ENCODE measurements at places on chromosomes 5 and 9.

- no peak for DNase-seq
Measured at GRCh38 chr5:22736443-22737003, 116.6 kb downstream of the CDH12 start.

DNA sequence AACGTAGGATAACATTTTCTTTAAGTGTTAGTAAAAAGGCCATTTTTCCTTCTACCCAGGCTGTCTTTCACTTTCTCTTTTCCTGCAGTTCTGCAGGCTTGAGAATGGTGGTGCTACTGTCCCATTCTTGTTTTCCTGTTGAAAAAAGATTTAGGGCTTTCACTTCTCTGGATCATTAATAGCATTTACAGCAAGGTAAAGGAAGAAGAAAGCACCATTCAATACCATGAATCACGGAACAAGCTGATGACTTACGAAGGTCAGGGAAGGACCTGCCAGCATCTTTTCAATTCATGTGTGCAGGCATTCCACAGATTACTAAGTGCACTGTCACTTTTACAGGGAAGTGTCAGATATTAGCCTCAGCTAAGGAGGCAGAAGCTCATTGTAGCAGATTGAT, 292.8 kb downstream of the YTHDC2 start:
- peak; percentile 3 for DNase-seq

GRCh38 chr9:132548751-132549640, 33.4 kb upstream of the BARHL1 start:
- no peak for DNase-seq

DNA sequence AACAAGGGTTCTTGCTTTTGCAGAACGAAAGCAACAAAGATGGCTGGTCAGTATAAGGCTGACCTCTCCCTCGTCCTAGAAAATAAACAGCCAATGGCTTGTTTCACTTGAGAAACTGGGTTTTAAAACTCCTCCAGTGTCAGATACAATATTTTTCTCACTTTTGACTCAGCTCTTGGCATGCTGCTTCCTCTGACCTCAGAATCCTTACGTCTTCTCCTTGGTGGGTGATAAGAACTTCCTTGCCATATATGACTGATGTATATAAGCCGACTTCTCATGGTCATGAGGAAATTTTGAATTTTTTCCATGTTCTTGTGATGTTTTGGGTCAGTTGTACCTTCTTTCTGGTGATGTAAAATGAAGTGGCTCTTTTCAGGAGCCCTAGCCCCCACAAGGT, 3.8 kb downstream of the ZNF618 start:
- no peak for DNase-seq

- no peak for DNase-seq
Measured at GRCh38 chr9:126388964-126389708, 62.5 kb downstream of the MVB12B start.

DNA sequence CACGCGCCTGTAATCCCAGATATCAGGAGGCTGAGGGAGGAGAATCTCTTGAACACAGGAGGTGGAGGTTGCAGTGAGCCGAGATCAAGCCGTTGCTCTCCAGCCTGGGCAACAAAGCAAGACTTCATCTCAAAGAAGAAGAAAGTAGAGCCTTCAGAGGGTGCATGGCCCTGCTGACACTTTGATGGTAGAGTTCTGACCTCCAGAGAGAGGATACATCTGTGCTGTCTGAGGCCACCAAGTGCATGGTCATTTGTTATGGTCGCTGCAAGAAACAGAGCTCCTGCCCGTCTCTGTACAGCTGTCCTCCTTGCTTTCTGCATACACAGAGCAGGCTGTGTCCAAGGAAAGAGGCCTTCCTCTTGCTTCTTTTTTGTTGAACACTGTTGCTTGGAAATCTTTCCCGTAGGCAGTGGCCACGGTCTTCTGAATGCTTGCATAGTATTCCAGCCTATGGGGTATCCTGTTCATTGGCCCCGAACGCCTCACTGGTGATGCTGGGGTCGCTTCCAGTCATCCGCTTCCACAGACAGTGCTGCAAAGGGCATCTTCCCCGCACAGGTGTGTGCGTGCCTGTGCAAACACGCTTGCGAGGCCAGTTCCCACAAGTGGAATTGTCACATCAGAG, 36.8 kb upstream of the UNC5A start:
- DNase-seq: no peak

GRCh38 chr5:113195771-113196170, 219.2 kb downstream of the DCP2 start:
- DNase-seq: no peak

DNA sequence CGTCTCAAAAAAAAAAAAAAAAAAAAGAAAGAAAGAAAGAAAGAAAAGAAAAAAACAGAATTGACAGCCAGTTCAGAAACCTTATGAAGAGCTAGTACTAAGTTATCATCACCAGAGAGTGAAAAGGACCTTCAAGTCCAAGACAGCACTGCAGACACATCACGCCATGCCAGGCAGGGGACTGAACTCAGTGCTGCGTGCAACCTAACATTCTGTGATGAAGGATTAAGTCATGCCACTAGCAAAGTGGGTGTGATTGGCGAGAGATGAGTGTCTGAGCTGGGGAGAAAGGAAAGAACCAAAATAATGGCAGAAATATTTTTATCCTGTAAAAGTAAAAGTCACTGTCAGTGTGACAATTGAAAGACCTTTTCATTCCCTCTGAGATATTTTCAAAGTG, 54.7 kb downstream of the MAP1B start:
- no peak for DNase-seq

- DNase-seq: no peak
Measured at GRCh38 chr5:158843305-158843704, 256.4 kb downstream of the EBF1 start.

DNA sequence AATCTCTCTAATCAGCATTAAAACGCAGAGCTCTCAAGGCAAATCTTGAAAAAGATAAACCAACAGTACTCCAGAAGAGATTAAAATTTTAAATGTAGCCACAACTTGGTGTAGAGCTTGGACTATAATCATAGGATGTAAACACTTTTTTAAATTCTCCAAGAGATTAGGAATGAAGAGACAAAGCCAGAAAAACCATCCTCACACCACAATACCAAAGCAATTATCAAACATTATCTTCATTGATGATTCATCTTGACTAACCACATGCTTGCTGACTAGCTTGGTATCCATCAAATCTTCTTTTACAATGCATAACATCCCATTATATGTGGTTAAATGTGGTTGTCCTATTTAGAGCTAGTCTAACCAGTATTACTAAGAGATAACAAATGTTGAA, 815.1 kb downstream of the TLE1 start:
- DNase-seq: peak; percentile 93

DNA sequence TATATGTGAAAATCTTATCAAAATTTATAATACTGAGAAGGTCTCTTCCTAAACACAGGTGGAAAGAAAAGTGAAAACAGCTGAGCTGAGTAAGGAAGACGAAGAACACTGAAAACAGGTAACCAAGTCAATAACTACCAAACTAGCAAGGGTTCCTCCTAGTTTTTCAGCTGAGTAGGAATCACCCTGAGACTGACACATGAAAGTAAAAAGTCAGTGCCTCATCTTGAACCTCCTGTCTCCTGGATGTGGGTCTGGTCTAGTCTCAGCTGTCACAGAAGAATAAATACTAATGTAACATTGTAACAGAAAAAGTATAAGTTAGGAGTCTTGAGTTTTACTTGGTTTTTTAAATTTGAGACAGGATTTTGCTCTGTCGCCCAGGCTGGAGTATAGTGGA, 121.0 kb downstream of the MEF2C start:
- no peak for DNase-seq

- DNase-seq: no peak
Measured at GRCh38 chr5:81633891-81634290, 117.0 kb downstream of the SSBP2 start.

DNA sequence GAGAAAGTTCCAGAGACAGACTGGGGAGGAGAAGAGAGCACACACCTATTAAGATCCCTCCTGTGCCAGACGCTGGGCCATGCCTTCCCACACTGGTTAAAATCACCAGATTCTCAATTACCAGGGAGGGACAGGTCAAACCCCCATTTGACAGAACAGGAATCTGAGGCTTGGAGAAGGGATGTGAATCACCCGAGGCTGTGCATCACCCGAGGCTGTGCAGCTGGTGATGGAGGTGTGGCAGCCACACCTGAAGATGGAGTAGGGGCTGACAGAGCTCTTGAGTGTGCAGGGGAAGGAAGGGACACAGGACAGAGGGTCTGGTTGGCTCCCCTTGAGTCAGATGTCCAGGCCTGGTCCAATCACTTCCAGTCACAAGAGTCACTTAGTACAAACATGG, 70.6 kb downstream of the LMX1B start:
- DNase-seq: no peak

- peak; percentile 31 for DNase-seq
Measured at GRCh38 chr9:108994695-108995094, 18.6 kb downstream of the CTNNAL1 start.

DNA sequence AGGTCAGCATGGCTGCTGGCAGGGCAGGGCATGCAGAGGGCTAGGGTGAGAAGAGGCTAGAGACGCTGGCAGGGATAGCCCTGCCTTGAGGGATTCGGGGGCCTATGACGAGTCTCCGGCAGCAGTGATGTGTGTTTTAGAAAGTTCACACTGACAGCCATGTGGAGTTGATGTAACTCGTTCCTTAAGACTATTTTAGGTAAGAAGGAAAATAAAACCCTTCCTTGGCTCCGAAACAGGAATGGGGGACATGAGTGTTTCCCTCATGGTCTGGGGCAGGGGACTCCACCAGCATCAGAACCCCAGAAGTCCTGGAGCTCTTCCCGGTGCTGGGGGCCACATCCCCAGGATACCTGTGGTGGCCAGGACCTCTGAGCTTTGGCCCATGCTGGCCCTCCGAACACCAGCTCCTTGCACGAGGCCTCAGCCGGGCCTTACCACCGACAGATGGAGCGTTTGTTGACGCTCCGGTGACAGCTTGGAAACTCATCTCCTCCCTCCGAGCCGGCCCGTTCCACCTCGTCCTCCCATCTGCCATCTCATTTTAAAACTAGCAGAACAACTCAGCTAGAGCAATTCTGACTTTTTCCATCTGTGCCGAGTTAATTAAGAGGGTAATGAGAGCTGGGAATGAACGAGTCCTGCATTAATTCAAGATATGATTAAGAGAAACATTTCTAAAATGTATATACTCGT, 337.7 kb downstream of the CDK5RAP2 start:
- no peak for DNase-seq

GRCh38 chr5:142547445-142548380, 138.2 kb downstream of the FGF1 start:
- DNase-seq: no peak

- DNase-seq: no peak
Measured at GRCh38 chr9:14031810-14032209, 282.1 kb downstream of the NFIB start.

GRCh38 chr9:134005381-134005780, 13.3 kb upstream of the VAV2 start:
- no peak for DNase-seq

DNA sequence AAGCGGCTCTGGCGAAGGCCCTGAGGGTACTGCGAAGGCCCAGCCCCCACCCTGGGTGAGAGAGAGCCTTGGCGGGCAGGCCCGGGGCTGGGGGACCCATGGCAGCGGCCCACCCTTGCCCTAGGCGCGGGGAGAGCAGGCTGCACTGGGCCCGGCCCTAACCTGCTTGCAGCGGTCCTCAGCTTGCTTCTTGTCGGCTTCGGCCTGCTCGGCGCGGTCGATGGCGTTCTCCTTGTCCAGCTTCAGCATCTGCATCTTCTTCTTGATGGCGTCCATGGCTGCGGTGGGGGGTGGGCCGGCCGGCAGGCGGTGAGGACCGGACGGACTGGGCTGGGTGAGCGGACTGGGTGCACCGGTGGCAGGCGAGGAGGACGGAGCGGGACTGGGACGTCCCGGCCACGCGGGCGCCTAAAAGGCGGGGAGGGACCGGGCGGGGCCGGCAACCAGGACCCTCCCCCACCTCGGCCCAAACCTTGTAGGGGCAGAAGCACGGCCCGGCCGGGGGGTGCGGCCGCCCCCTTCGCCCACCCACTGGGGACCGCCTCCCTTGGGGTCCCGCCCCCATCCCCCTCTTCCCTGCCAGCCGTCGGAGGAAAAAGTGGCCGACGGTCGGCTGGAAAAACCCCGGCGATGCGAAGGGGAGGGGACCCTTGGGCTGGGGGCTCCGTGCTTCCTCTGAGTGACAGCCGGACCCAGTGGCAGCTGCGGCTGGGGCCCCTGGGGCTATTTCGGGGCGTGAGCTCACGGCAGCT, at the start of gene TPM2:
Gene TPM2 (minus strand): TSS at position 384 of the 752 bp plus-strand sequence. CDS start 108 bp downstream, at position 276.
- peak; percentile 91 for DNase-seq

DNA sequence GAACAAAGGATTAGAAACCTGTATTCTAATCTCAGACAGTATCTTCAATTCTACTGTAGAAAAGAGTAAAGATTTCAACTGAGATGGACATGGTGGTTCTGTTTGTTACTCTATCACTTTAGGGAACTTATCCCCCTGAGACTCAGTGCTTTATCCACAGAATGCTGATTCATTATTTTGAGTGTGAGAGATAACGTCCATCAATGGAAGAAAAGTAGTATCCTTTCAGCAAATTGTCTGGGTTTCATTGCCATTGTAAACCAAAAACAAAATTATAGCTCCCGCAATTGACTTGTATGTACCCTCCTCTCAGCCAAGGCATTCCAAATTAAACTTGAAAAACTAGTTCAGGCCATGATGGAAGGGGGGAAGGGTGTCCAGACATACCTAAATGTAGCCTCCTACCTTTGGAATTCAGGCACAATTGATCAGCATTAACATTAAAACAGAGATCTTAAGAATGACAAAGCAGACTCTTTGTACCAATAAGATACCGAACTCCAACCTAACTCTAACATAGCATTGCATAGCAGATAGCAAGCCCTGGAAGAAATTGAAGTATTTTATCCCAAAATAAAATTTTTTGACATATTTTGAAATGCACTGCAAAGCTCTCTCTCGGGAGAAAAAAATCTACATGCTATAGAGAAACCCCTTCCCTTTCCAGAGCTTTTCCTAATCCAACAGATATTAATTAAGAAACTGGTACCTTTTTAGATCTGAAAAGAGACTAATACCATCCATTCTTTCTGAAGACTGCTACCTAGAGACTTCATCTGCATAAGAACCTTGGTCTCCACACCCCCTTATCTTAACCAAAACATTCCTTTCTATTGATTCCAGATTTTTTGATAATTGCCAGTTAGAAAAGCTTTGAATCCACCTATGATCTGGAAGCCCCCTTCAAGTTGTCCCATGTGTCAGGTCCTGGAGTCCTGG, 1055.7 kb downstream of the PTPRD start:
- no peak for DNase-seq

DNA sequence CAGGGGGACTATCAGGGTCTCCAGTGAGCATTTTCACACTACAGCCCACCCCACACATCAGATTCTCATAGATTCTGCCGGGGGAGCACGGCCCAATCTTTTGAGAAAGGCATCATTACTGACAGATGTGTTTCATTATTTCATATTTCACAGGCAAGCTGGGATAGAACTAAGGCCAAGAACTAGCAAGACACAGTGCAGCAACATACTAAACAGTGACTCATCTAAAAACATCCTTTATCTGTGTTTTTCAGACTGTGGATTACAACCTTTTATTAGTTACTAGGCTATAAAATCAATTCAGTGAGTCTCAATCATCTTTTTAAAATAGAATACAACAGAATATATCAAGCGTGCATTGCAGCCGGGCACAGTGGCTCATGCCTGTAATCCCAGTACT, 59.8 kb downstream of the CPLANE1 start:
- no peak for DNase-seq
